ENCODE measurements at places on chromosomes 1 and 21. TPM values are rescaled to one million over a fixed set of nuclear protein-coding genes. Genes with fewer than 3 reads are reported as not detected.

DNA sequence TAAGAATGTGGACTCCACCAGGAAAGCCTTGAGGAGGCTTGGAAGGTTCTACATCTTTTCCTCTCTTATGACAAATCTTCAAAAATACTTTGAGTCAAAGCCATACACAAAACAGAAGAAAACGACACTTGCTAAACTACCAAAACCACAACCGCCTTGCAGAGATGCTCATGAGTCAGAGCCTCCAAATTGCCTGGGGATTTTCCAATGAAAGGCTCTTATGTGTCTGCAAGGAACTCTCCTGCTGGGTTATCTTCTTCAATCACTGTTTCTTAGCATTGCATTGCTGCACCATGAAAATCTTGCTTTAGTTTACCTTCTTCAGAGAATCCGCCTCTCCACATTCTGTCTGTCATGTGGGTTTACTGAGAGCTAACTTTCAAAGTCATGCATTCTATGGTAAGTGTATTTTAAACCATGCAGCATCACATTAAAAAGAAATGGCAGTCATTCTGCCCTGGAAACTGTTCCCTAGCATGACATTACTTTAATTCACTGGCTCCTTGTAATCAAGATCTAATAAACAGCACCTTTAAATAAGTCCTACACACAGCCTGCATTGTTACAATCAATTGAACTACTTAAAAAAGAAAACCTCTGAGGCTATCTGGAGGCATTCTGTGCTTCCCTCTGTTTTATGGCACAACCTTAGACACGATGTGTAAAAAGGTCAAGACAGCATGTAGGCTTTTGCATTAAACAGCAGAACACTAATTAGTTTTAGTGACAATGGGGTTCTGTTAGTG, 210.0 kb upstream of the FOXD3 start:
- no peak for DNase-seq

- DNase-seq, result peak; percentile 87
These were observed 797 bp downstream of the CC2D1B start for GRCh38 chr1:52365071-52365745.

DNA sequence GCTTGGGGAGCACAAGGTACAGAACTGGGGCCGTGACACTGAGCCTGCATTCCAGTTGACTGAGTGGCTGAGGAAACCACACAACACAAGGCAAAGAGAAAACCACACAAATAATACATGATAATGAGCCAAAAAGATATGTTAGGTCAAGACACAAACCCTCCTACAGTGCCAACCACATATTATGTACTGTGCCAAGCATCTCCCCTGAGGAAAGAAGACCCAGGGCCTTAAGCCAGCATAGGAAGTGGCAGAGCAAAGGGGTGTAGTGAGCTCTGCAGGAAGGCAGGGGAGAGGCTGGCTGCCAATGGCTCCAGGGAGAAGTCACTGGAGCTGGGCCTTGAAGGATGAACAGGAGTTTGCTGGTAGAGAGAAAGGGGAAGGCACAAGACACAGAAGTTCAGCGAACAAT, 28.2 kb downstream of the CTNNBIP1 start:
- no peak for DNase-seq

GRCh38 chr1:113616156-113616555, 143.1 kb downstream of the PHTF1 start:
- no peak for DNase-seq

GRCh38 chr1:9809100-9809510, 14.7 kb downstream of the CLSTN1 start:
- peak; percentile 57 for DNase-seq

The MFSD2A gene
- 225 TPM for total RNA-seq

The YBX1 gene
- 478 TPM for total RNA-seq

- no peak for DNase-seq
These were observed 312.9 kb downstream of the GRIK1 start for GRCh38 chr21:29626801-29627470.

DNA sequence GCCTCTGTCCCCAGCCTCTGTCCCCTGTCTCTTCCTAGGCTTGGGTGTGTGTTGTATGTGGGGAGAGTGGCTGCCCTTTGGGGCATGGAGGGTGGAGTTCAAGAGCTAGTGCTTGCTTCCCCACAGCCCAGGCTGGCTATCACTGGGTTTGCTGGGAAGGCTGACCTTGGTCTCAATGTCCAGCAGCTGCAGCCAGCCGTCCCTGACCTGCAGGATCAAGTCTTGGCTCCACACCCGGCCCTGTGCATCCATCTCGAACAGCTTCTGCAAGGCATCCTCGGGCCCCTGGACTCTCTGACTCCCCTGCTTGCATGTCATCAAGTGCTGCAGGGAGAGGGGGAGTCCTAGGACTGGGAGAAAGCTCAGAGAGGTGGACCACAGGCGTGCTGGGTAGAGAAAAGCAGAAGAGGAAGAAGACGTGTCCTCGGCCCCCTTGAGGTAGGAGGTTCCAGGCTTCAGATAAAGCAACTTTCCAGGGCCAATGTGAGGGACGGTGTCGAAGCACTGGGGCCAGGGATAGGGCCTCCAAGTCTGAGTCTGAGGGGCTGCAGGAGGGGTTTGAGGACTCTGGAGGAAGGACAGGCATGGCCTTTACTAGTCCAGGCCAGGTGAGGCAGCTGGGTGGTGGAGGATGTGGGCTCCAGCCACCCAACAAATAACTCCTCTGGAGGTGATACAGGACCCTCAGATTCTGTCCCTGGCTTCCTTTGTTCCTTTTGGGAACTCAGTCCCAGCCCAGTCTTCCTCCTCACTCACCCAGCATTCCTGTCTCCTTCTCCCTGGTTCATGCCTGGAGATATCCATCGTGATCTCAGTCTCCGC, 4.0 kb downstream of the EPS8L3 start:
- peak; percentile 57 for DNase-seq

The CTSE gene
- total RNA-seq, result 85.8 TPM

- DNase-seq, result peak; percentile 82
These were observed 729 bp downstream of the APP start for GRCh38 chr21:26169611-26170470.

- DNase-seq, result no peak
These were observed 363.9 kb upstream of the PROX1 start for GRCh38 chr1:213623862-213624261.

The HCRTR1 gene
- total RNA-seq, result not detected

DNA sequence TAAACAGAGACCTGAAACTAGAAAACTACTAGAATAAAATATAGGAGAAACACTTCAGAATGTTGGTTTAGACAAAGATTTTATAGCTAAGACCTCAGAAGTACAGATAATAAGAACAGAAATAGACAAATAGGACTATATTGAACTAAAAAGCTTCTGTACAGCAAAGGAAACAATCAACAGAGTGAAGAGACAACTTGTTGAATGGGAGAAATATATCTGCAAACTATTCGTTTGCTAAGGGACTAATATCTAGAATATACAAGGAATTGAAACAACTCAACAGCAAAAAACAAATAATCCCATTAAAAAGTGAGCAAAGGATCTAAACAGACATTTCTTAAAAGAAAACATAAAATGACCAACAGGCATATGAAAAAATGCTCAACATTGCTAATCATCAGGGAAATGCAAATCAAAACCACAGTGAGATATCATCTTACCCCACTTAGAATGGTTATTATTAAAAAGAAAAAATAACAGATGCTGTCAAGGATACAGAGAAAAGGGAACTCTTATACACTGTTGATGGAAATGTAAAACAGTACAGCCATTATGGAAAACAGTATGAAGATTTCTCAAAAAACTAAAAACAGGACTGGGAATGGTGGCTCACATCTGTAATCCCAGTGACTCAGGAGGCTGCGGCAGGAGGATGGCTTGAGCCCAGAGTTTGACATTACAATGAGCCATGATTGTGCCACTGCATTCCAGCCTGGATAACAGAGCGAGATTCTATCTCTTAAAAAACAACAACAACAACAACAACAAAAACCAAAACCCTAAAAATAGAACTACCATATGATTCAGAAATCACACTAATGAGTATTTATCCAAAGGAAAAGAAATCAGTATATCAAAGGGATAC, 37.3 kb upstream of the ZSWIM5 start:
- no peak for DNase-seq

The C1QTNF12 gene
- 2.6 TPM for total RNA-seq

- DNase-seq, result no peak
These were observed 167.3 kb downstream of the PBX1 start for GRCh38 chr1:164726235-164726634.

DNA sequence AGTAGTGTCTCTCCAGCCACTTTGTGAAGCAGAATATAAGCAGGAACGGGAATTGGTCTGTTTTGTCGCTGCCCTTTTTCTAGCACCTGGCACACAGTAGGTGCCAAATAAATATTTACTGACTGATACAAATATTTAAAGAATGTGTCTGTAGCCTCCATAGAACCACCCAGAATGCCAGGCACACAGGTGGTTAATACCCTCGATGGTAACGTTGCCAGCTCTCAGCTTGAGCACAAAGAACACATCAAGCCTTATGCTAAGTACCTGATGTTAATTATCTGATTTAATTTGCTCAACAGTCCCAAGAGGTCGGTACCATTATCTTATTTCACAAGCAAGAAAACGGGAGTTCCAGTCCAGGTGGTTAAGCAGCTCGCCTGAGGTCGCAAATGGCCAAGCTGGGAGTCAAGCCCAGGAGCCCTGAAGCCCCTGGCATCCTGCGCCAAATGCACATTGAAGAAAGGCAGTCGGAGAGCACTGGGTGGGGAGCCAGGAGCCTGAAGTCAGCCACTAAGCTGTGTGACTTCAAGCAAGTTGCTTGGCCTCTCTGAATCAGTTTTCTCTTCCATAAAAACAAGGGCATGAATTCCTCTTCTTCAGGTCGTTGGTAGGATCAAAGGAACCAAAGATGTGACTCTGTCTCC, 26.4 kb downstream of the HSPG2 start:
- DNase-seq, result no peak

The RHOU gene
- 21.0 TPM for total RNA-seq

GRCh38 chr21:38014298-38014697, 98.0 kb upstream of the KCNJ6 start:
- no peak for DNase-seq

- DNase-seq, result no peak
These were observed 178.9 kb downstream of the MIS18A start for GRCh38 chr21:32099812-32100416.

All from upper lobe of right lung (tissue), 1 donor.